NCI-H526 (cell line): ENCODE measurements at places on chromosomes 7 and 10.
A peak's percentile ranks its signal among the peaks of the same experiment; 100 is the strongest.

- DNase-seq, result no peak
Observed at GRCh38 chr7:155811895-155812761, at the start of gene SHH. TSS of gene SHH (minus strand) at chr7:155812463. CDS start at chr7:155812122, 341 bp downstream.

GRCh38 chr7:139065323-139065722, 29.5 kb upstream of the ZC3HAV1L start:
- no peak for DNase-seq

GRCh38 chr10:80617807-80618206, 80.1 kb downstream of the SH2D4B start:
- DNase-seq, result no peak

- DNase-seq, result no peak
Observed at GRCh38 chr7:128937647-128938543, at the start of gene IRF5. TSS of gene IRF5 (plus strand) at chr7:128937927. CDS start at chr7:128942082, 4,155 bp downstream.

- no peak for DNase-seq
Observed at GRCh38 chr7:47689558-47689957, 107.6 kb upstream of the TNS3 start.

DNA sequence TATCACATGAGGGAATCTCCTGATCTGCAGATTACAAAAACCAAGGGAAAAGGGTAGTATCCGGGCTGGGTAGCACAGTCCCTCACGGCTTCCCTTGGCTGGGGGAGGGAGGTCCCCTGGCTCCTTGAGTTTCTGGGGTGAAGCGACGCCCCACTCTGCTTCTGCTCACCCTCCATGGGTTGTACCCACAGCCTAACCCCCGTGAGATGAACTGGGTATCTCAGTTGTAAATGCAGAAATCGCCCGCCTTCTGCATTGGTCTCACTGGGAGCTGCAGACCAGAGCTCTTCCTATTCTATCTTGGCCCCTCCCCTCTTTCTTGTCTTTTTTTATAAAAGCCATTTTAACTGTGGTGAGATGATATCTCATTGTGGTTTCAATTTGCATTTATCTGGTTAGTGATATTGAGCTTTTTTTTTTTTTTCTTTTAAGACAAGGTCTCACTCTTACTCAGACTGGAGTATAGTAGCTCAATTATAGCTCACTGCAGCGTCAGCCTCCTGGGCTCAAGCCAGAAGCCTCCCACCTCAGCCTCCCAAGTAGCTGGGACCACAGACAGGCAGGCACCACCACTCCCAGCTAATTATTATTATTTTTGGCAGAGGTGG, 87.8 kb downstream of the ABCC2 start:
- peak; percentile 22 for DNase-seq

DNA sequence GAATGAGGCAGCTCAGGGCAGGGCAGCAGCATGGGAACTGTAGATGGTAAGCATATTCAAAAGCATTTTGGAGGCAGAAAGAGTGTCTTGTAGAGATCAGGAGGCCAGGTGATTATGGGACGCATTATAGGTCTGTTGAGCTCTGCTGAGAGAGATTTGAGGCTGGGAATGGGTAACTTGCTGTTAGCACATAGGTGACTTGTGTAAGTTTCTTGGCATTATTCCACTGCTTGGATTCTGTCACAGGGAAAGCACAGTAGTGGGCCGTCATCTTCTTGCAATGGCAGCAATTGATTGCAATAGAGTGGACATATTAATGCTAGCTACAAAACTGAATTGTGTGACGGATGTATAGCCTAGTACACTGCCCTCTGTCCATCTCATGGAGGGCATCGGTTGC, 434.3 kb upstream of the IGFBP3 start:
- DNase-seq, result no peak

DNA sequence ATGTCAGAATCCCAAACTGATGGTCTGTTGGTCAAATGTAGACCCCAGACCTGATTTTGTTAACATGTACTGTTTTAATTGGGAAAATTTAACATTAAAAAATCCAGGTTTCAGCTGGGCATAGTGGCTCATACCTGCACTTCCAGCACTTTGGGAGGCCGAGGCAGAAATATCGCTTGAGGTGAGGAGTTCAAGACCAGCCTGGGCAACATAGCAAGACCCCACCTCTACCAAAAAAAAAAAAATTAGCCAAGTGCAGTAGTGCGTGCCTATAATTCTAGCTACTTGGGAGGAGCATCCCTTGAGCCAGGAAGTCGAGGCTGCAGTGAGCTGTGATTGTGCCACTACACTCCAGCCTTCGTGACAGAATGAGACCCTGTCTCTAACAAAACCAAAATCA, 15.9 kb upstream of the CAMK2G start:
- no peak for DNase-seq

GRCh38 chr10:10293041-10293440, 724.6 kb upstream of the CELF2 start:
- DNase-seq, result no peak

DNA sequence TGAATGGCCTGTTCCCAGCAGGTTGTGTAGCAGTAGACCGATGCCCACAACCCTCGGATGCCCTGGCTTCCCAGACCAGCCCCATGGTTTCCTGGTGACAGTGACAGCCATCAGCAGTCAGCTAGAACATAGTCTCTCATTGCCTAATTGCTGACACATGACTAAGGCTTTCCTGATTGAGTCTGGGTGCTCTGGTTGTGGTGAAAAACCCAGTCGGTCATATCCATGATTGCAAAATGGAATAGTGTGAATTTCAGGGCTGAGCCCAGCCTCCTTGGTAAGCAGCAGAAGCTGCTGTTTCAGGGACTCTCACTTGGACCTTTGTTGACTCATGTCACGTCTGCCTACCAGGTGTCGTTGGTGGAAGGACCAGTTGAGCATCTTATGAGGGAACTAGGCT, 36.6 kb downstream of the POR start:
- no peak for DNase-seq

DNA sequence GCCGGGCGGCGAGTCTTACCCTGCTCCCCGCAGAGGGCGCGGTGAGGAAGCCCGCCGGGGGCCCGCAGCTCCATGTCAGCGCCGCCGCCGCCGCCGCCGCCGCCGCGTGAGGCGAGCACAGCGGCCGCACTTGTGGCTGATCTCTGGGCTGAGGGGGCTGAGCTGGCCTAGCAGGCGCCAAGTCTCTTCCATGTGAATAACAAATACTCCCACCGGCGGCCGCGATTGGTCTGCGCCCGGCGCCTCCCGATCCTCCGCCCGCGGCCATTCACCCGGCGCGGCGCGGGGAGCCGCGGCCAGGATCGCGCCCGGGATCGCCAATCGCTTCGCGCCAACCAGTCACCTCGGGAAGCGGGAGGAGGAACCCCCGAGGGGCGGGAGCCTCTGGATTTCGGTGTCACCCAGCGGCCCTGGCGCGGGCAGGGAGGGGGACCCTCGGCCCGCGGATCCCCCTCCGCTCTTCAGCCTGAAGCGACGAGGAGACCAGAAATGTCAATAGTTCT, at the start of gene GRM8:
Gene GRM8 (minus strand): TSS at position 164 of the 503 bp plus-strand sequence.
- DNase-seq, result peak; percentile 79

DNA sequence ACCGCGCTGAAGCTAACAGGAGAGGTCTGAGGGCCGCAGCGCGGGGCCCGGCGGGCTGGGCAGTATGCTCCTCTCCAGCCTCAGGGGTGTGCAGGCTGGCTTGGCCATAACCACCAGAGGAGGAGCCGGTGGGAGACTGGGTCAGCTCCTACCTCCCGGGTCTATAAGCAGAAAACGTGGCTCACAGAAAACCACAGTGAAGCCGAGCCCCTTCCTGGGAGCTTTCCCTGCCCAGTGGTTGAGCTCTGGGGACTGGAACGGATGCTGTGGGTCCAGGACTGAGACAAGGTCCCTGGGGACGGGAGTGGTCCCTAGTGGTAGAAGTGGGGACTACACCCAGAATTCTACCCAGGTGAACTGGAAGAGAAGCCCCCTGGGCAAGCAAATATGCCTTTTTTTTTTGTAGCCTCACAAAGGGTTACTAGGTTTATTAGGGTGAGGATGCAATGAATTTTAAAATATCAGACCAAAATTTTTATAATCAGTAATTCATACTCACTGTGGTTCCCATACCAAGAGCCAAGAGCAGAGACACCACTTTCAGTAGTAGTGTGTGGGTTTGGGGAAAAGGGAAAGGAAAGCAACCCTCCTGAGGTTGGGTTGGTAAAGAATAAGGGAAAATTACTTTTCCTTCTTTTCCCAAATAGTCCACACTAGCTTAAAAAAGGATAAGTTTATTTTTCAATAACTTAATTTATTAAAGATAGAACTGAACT, 67.9 kb upstream of the PRKCQ start:
- peak; percentile 59 for DNase-seq

- DNase-seq, result peak; percentile 96
Observed at GRCh38 chr7:99142727-99143520, 984 bp downstream of the SMURF1 start.

DNA sequence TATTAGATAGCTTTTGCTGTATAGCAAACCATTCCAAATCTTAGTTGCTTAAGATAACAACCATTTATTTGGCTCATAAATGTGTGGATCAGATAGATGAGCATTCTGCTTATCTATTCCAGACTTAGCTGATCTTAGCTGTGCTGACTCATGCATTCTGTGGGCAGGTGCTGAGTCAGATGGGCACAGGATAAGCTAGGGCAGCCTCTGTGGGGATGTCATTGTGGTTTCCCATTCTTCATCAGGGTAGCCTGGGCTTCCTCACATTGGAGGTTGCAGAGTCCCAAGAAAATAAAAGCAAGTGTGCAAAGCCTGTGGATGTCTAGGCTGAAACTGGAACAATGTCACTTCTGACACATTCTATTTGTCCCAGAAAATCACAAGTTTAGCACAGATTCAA, 917.0 kb downstream of the TYW1 start:
- DNase-seq, result no peak

DNA sequence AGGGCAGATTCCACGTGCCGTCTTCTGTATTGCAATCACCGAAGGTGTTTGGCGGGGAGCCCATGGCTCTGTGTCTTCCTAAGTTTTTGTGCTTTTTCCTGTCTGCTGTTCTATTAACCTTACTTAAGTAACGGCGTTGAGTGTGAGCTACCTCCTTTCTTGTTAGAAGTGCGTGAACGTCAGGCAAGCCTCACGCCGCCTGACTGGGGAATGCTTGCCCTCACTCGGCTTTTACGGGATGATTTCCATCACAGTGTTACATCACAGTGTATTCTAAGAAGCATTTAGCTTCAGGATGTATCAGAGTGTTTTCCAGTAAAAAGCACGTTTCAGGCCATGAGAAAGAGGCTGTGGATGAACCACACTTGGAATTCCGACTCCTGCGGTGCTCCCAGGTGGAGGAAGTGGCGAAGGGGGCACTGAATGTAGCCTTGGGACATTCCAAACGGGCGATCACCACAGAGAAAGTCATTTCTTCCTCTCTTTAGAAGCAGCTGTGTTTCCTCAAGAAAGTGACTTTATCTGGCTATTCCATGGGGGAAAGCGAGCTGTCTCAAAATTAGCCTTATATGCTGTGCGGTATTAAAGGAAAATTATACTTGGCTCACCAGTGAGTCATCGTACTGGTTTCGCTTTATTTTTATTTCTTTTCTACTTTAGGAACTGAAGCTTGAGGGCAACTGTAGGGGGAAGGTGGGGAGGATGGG, 290.7 kb downstream of the KLF6 start:
- DNase-seq, result no peak

DNA sequence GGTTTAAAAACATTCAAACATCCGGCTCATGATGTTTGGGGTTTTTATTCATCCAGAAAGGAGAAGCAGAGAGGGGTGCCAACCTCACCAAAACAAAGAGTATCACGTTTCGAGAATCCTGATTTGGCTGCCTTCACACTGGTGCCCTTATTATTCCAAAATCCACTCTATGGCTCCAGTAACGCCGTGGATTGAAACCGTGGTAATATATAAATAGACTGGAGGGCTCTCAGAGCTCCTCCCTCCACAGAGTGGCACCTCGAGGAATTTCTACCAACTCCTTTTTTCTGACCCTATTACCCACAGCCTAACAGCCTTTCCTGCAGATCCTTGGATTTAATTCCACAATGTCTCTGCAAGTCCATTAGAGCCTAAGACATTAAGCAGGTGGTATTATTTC, 353.6 kb downstream of the CRPPA start:
- no peak for DNase-seq

GRCh38 chr10:52446391-52446790, 132.3 kb downstream of the DKK1 start:
- no peak for DNase-seq

DNA sequence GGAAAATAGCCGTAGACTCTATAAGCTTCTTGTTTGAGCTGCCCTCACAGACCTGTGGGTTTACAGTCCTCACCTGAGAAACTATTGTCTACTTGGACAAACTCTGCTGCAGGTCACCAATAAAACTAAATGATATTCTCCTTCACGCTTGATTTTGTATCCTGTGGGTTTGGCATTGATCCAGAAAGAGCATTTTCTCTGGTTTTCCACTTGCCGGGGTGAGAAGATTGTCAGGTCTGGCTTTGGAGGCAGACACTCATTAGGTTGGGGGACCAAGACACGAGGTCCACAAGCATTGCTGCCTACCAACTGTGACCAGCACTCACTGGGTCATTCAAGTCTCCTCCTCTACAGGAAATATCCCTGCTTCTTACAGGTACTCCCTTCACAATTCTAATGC, 68.5 kb downstream of the CDC14C start:
- no peak for DNase-seq

DNA sequence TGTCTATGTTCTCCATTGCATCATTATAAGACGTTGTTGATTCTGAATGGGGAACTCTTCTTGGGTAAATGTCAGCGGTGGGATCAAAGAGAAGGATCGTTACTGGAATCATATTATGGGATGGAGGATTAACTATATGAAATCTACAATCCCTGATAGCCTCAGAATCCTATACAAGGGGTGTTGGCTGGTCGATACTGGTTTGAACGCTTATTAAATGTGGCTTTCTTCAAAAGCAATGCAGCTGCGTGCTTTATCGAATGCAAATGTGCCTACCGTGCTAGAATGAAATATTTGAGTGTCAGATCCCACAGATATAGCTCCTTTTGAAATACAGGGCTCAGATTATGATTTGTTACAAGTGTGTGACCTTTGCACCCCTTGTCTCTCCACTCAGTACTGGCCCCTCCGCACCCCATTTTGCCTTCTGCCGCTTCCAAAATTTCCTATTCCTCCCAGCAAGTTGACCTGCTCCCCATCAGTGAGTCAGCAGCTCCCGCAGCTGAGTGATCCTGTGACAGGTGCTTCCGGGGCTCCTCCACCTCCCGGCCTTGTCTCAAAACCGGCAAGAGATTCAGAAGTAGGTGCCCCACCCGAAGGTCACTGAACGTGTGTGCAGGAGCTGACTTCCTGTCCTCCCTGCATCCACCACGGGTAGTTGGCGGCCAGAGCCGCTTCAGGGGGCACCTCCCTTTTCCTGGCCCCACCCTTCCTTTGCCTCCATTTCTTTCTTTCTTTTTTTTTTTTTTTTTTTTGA, 76.6 kb downstream of the PTPRE start:
- DNase-seq, result peak; percentile 54

GRCh38 chr7:152862006-152862405, 102.5 kb downstream of the ACTR3B start:
- no peak for DNase-seq

- DNase-seq, result no peak
Observed at GRCh38 chr10:37732685-37733084, 124.7 kb downstream of the ZNF248 start.

GRCh38 chr7:117119192-117119924, 166.1 kb downstream of the ST7 start:
- DNase-seq, result peak; percentile 81

- DNase-seq, result no peak
Observed at GRCh38 chr10:98085238-98085637, 49.2 kb upstream of the R3HCC1L start.
